Nucleus accumbens (tissue), 56 donors: ENCODE measurements at places on chromosomes 2 and 18.

DNA sequence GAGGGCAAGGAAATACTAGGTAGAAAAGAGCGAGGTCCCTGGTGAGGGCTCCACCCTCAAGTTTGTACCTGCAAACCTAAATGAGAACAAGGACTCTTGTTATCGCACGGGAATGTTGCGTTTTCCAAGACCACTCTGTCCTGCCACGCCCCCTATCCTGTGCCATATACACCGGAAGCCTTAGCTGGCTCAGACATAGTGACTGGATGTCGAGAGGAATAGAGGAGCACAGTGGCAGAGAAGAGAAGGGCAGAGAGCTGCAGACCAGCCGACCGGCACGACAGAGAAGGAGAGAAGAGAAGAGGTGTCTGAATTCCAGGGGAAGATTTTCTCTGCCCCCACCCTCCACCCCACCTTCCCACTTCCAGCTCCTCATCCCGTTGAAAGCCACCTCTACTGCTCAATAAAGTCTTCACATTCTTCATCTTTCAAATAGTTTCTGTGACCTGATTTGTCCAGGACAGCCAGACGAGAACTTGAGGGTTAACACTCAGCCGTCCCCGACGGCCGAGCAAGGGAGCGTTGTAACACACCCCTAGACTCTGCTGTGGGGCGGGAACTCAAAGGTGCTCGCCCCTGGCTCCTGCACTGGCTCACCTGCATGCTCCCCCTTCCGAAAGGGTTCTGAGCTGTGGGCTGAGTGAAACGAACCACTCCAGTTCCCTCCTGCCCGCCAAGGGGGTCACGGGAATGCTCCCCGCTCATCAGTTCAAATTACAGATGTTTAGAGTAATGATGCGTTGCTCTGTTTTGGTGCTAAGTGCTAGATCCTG is 24.9 kb upstream of the COL3A1 start:
- DNase-seq = no peak

DNA sequence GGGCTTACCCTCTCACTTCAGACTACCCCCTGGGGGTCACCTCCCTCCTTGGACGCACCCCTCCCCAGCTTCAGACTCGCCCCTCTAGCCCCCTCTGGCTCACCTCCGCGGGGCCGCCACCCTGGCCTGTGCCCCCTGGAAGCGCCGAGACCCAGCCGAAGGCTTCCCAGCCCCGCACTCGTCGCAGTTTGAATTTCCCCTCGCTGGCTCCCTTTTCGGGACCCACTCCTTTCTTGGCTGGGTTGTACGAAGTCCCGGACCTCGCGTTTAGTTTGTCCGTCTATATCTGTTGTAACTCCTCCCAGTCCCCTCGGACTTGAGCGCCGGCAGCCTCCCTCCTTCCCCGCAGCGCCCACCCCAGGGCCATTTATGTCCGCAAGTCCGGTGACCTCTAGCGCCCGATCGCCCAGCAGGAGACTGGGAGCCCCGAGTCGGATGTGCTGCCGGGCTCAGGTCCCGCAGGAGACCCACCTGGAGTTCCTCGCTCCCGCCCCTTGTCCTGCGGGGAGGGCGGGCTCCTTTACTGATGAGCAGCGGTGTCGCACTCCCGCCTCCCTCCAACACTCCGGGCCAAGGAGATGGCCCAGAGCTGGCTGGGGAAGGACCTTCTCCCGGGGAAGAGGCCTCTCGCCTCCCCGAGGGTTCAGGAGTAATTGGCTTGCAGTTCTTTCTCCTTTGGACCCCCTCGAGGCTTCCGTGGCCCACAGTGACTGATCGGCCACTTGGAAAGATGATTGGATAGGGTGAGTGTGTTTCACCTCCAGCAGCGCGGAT is 692 bp upstream of the RAX start:
- no peak for DNase-seq

DNA sequence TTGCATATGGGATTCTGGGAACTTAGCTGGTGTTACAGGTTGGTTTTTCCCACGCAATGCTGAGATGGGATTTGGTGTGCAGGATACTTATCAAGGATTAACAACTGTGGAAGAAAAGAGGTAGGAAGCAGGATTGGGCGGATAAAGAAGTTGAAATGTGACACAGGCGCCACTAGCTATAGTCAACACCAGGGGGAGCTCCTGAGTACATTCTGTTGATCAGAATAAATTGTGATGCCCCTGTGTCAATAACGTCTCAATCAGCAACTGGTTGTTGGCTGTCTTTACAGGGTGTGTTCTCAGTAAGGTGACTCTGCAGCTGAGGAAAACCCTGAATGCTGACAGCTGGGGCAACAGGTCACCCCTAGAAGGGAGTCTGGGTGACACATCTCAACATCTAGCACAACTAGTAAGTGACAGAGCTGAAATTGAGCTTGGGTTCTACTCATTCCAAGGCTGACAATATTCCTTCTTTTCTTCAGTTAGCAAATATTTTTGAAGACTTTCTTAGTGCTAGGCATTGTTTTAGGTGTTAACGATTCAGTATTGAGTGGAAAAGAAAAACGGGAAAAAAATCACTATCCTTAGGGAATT is 143.0 kb downstream of the ARL6IP6 start:
- no peak for DNase-seq

DNA sequence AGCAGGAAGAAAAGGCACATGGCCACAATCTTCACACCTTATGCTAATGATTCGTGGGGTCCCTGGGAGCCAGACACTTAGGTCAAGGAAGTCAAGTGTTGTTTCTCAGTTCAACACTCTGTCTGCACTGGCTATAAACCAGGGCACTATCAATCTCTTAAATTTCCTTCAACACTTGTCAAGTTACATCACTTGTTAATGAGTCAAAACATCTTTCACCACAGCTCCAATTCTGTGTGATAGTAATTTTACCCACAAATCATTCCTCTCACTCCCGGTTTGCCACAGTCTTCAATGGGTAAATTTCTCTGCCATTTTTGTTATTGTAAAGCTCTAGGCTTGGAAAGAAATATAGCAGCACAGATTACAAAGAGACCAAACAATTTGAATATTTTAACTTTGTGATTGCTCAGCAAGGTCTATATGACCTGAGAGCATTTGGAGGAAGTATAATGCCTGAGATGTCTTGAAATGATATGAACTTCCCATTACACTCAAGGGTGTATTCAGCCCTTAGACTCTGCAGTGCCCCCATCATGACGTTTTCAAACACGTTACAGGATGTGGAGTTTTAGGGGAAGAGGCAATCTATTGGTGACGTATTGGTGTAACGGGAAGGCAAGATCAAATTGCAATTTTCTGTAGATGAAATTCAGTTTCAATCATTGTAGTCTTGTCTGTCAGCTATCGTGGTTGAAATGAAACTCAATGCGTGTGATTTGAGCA is 78.7 kb downstream of the ICOS start:
- DNase-seq = no peak

- no peak for DNase-seq
These were observed 27.6 kb downstream of the STAT1 start for GRCh38 chr2:190986221-190986953.

DNA sequence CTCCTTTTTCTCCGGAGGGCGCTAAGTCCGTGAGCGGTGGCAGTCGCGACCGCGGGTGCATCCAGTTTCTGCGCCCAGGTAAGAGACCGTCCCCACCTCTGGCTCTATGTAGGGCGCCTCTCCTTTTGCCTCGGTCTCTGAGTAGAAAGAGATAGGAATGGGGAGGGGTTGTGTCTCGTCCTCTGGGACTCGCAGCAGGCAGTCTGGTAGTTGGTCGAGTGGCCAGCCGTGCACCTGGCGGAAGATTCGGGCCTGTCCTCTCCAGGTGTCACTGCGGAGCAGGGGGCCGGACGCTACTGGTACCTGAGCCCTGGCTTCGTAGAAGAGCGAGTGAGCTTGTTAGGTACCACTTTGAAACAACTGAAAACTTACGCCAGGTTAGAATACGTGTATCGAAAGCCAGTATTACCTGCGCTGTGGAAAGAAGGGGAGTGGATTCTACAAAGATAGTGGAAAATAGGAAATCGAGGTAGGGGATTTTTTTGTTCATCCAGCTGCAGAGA is 403 bp downstream of the MAP2 start:
- DNase-seq = no peak

DNA sequence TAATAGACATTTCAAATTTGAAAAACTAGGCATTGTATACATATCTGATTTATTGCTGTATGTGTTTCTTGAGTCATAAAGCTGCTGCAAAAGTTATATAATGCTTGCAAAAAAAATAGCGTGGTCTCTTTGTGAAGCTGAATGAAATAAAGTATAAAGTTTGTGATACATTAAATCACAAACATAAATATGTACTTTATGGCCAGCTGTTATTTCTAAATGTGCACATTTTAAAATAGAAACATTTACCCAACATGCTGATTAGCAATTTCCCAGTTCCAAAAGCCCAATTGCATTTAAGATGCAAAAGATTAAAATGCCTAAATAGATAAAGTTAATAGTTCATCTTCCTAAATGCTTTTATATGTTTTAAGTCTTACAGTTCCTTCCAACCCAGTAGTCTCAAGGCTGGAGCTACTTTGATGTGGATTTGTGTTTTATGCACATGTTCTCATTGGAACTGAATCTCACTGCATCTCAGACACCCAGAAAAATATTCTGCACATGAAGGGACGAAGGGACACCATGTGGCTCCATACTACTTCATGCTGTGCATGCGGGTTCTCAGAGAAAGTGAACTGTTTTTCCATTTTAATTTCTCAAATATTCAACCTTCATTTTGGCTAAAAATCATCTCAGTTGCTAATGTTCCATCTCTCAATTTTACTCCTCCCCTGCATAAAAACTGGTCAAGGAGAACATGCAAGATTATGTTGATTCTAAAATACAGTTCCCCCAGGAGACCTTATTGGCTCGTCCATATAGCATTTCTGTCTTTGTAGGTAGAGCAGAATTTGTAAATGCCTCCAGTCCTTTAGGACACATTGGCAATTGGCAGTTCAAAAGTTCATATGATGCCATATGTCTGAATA is 304.6 kb downstream of the MTX2 start:
- DNase-seq = no peak

DNA sequence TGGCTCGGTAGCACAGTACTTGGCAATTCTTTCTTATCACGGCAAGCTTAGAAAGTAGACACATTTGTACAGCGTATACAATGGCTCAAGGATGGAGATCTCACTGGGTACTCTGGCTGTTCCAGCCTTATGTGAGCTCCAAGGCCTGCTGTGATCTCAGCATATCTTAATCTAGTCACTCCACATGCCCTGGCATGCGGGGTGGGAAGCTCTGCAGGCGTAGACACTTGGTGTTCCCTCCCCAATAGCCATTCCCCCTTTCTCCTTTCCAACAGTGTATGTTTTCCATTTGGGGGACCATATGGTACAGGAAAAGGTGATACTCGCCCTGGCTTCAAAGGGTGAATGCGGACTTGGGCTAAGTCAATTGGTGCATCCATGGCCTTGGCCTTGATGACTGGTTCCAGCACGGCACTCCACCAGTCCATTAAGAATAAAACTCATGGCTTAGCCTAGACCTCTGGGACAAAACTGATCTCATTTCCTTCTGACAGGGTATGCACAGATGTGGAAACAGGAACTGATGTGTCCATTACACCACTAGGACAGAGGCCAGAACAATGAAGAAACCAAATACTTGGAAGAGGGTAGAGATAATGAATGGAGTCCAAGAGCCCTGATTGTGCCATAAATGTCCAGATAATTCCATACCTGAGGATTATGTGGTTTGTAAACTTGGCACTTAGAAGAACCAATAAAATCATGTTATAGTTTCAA is 28.4 kb downstream of the TGIF1 start:
- no peak for DNase-seq

- no peak for DNase-seq
These were observed 14.7 kb downstream of the ROCK2 start for GRCh38 chr2:11329776-11330175.

- no peak for DNase-seq
These were observed 146.8 kb downstream of the MTX2 start for GRCh38 chr2:176415937-176416499.

DNA sequence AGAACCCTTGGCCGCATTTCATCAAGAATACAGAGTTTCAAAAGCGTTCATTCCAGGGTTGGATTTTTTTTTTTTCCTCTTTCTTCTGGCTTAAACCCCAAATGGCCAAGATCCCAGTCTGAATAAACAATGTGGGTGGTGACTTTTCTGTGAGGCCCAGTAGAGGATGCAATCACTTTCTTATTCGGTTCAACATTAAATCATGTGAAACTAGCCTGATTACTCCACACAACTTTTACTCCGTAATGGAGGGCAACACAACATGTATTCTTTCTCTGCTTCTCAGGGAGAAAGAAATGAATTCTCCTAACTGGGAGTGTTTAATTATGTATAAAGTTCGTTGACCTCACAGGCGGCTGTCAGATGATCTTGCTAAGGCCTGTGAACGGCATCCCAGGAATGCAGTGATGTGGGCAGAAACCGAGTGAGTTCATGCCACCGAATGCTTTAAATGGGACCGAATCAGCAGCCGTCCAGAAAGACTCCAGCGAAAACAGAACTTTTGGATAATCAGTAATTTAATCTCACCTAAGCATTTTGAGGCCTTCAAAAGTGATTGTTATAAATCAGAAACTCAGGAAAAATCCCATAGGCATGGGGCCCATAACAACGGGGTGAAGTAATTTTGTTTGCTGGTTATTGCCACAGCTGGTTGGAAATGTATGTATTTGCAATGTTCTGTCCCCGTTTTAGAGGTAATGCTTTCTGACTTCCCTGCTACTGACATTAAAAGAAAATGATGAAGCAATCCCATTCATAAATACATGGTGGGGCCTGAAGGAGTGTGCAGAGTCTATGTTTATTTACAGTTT is 81.5 kb downstream of the BCL2 start:
- DNase-seq = no peak

DNA sequence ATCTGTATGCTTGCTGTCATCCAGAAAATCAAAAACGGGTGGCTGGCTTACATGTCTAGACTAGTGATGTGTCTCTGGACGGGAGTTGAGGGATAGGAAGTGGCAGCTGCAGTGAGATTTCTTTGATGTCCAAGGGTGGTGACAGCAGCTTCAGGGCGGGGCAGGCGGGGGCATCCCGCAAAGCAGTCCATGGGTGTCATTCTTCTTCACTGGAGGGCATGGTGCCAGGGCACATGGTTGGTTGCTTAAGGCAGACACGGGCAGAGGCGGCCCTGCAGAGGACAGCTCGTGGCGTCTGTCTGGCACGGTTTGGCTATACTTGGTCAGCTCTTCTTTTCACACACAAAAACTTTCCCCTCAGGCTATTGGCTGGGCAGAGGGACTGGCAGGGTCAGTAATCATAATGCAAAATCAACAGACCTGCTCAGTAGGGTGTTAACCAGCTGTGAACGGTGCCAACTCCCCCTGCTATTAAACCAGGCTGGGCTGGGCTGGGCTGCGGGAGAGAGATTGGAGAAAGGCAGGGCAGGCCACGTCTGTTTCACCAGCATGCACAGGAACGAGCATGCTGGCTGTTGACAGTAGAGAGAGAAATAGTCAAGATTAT is 63.7 kb downstream of the COL4A3 start:
- DNase-seq = no peak
